ENCODE measurements at places on chromosomes 4 and X. TPM values are rescaled to one million over a fixed set of nuclear protein-coding genes. Genes with fewer than 3 reads are reported as not detected.

The SLITRK4 gene
- total RNA-seq: not detected

DNA sequence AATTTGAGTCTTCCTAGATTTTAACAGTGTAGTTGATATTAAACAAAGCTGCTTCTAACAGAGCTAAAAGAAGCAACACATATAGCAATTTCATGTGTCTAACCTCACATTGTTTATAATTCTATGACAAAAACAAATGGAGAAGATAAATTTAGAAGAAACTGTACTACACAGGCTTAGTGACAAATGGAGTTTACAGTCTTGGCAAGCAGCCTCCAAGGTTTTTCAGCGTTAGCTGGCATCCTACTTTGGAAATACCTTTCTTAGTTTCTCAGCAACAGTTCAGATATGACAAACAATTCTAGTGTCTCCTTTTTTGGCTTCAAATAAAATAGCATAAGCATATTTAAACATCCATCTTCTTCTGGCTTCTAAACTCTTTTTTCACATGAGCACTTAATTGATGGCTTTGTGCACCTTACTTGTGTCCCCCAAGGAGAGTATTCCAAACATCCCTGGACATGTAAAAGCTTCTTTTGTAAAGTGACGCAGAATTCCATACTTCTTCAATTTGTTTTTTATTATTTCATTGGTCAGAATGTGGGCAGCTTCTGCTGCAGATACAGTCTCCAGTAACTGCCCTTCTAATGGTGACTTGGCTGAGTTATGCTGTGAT, 249.8 kb downstream of the ANTXR2 start:
- no peak for DNase-seq

GRCh38 chr4:1843852-1844251, 12.1 kb downstream of the LETM1 start:
- DNase-seq: peak; percentile 59

GRCh38 chr4:132572210-132572609, 576.9 kb upstream of the PCDH10 start:
- DNase-seq: no peak

DNA sequence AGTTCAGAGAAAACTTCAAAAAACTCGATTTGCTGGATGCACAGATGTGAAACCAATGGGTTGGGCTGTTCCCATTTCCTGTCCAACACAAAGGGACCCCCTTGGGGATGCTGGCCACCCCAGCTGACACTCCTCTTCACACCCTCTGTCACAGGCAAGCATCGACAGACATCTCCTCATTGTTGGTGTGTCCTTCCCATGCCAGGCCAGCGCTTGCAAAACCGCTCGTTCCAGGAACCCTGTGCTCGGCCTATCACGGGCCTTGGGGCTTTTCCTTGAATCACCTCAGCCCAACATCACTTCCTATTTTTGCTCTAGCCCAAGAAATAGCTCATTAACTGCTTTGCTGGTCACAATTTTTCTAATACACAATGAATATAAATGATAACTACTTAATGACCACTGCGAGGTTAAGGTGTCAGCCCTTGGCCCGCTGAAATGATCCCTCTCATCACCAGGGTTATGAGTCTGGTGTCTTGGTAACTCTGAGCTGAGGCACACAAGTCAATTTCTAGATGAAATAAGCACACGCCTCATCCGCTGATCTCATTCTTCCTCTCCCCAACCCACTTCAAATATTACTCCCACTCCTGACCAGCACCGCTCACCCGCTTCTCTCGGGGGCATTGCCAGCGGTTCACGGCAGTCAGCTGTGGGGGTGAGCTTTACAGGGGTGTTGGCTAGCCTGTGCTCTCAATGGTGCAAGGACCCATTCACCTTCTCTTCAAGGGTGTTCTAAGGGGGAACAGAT, 32.3 kb downstream of the BCOR start:
- no peak for DNase-seq

- no peak for DNase-seq
These were observed 74.4 kb upstream of the EFNB1 start for GRCh38 chrX:68754406-68754805.

Data from G401 (cell line).